WTC11 (cell line): ENCODE measurements at places on chromosomes 4 and X.
A peak's percentile ranks its signal among the peaks of the same experiment; 100 is the strongest.

DNA sequence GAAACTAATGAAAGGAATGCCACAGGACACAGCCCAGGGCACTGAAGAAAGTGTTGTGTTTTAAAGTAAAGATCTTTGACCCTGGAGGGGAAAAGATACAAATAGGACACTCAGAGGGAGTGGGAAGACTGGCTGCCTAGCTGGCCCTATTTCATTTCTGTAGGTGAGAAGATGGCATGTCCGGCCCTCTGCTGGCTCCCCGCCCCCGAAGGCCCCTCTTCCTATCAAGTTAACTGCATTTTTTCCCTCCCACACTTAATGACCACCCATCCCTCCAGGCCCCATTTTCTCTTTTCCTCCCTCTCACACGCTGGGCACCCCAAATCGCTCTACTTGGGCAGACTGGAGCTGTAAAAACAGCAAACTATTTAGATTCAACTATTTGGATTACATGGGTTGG lies 5.5 kb upstream of the TRIM75 start:
- no peak for DNase-seq

GRCh38 chrX:39117101-39117500 lies 315.8 kb downstream of the MID1IP1 start:
- no peak for DNase-seq

DNA sequence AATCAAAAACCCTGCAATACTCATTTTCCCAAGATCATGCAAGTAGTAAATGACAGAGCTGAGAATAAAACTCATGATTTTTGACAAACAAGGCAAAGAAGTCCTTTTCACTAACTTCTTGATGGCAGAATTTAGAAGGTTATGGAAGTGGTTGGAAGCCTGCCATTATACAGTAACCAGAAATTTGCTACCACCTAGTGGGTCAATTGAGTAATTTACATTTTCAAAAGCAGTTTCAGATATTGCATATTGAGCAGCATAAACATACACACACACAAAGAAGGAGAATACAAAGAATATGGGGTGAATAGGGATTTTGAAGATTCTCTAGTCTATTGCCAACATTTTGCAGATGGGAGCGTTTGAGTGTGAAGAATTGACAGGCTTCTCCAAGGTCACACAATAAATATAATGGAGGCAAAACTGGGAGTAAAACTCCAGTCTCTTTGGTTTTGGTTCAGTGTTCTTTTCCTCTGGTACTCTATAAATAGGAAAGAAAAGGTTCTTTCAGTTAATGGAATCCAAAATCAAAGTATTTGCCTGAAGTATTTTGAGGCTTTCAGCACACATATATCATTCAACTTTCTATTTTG lies 70.2 kb downstream of the GC start:
- no peak for DNase-seq

GRCh38 chr4:68748181-68748991 lies 67.4 kb upstream of the UGT2B10 start:
- DNase-seq, result no peak

GRCh38 chr4:23877758-23878229 lies 12.1 kb downstream of the PPARGC1A start:
- DNase-seq, result no peak

- no peak for DNase-seq
Observed at GRCh38 chrX:54049801-54050200, 5.5 kb upstream of the PHF8 start.

- no peak for DNase-seq
Observed at GRCh38 chr4:87851953-87852352, 19.2 kb downstream of the MEPE start.

GRCh38 chrX:104084534-104085277 lies 8.7 kb upstream of the TMSB15C start:
- no peak for DNase-seq

DNA sequence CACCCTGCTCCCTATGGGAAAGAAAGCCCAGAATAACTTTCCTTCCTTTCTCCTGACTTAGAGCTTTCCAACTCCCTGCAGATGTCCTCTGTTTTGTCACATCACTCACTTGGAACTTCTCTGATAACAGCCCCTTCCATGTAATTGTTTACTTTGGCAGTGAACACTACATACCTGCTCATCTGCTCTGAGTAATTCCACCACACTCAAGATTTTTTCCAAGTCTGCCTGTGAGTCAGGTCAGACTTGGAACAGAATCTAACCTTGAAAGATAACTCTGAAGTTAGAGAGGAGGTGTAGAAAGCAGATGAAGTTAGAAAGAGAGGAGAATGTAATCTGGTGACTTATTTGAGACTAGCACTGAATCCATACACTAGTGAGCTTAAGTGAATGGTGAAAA lies 7.4 kb downstream of the MAGEB10 start:
- no peak for DNase-seq

GRCh38 chr4:132169660-132170059 lies 979.4 kb upstream of the PCDH10 start:
- no peak for DNase-seq

GRCh38 chr4:113406723-113407016 lies 354.9 kb downstream of the CAMK2D start:
- no peak for DNase-seq

DNA sequence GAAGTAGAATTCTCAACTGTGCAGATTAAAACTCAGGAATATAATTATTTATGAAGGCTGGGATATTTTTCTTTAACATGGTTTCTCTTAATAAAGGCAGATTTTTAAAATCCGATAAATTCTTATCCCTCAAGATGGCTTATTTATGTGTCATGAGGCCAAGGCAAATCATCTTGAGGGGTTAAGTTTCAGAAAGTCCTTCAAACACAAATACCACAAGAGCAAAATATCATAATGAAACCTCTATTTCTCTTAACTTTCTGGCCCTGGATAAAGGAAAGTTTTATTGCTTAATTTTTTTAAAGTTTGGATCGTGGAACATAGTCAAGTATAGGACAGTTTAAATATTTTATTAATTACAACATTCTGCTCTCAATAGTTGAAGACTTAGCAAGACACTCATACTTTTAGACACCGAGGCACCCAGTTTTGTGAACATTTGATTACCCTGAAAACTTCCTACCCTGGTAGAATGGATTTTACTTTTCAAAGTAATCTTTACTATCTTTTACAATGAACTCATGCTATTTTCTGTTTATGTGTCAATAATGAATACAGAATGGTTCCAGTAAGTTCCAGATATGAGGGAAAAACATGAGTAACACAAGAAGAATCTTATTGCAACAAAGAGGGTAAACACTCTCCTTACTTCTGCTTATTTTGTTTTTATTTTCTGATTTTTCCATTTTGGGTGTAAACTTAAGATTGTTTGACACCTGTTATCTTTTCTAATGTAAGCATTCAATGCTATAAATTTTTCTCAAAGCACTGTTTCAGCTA lies 200.7 kb upstream of the IL15 start:
- no peak for DNase-seq

GRCh38 chrX:56385336-56385735 lies 153.2 kb downstream of the KLF8 start:
- DNase-seq, result no peak

- no peak for DNase-seq
Observed at GRCh38 chr4:5609306-5610007, 98.9 kb downstream of the EVC2 start.

GRCh38 chr4:146095091-146095690 lies 80.3 kb upstream of the LSM6 start:
- DNase-seq, result peak; percentile 37

DNA sequence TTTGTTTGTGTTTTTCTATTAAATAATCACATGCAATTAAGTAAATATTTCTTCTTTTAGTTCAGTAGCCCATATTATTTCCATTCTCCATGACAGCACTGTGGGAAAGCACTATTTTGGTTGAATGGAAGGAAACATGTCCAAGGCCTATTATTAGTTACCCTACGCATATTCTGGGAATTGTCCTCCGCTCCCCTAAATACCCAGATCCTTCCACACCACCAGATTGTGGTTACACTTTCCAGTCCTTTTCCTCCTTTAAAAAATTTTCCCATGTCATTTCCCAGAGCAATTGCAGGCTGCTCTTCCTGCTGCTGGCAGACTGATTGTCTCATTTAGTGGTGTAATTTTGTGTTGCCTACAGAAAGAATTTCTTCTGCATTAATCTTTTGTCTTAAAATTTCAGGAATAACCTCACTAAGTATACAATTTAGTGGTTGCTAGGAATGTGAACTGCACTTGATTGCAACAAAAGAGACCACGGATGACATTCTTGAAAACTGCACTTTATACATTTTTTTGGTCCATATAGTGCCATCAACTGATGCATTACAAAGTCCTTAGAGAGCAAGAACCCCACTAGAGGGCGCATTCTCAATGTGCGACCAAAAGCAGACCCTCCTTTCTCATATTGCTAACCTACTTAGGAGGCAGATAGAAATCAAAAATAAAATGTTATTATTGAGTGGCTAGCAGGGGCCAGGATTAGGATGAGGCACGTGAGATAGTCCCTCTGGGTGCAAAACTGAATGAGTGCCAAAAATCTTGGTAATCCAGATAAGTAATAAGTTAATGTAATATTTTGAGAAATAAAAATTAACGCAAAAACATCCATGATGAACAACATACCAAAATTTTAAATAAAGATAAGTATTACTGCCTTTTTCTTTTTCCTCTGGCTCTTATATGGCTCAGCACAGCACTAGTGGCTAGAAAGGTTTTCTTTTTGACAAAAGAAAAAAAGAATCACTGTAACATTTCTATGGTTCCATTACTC lies 98.8 kb upstream of the IQCM start:
- DNase-seq, result peak; percentile 54

- DNase-seq, result no peak
Observed at GRCh38 chr4:126038502-126039144, 723.9 kb downstream of the FAT4 start.

- no peak for DNase-seq
Observed at GRCh38 chr4:120857312-120857711, 65.2 kb downstream of the PRDM5 start.

- DNase-seq, result no peak
Observed at GRCh38 chr4:24646798-24647460, 62.6 kb upstream of the DHX15 start.

- DNase-seq, result no peak
Observed at GRCh38 chrX:19750028-19750782, 137.2 kb downstream of the SH3KBP1 start.

- DNase-seq, result no peak
Observed at GRCh38 chr4:157918036-157918832, 254.6 kb downstream of the GASK1B start.

- no peak for DNase-seq
Observed at GRCh38 chr4:184861047-184861446, 35.3 kb upstream of the ACSL1 start.
